ENCODE measurements at places on chromosomes 5 and 9. TPM values are rescaled to one million over a fixed set of nuclear protein-coding genes. Genes with fewer than 3 reads are reported as not detected.
A peak's percentile ranks its signal among the peaks of the same experiment; 100 is the strongest.

GRCh38 chr5:140228364-140228837 lies 53.4 kb downstream of the CYSTM1 start:
- no peak for DNase-seq

Gene SMIM3
- total RNA-seq, result 3.3 TPM

DNA sequence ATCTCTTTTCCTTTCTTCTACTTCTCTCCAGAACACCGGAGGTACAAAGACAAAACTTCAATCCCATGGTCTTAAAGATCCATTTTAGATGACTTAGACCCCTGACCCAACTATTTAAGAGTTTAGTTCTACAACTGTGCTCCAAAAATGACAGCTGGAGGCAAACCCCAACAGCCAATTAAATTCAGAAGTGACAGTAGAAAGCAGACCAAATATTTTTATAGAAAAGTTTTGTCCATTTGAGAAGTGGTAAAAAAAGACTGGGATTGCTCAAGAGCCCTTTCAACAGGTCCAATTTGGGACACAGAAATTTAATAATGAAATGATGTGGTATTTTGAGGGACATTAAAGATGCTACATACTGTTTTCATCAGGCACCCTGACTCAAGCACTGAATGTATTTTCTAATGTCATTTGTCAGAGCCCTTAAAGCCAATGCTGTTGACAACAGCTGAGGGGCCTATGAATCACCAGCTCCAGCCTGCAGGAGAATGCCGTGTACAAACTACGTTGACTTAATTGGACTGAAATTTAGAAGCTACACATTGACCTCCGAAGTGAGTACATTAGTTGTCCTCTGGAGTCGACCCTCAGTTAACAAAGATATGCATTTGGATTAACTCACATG lies 147.5 kb upstream of the PIK3R1 start:
- no peak for DNase-seq

DNA sequence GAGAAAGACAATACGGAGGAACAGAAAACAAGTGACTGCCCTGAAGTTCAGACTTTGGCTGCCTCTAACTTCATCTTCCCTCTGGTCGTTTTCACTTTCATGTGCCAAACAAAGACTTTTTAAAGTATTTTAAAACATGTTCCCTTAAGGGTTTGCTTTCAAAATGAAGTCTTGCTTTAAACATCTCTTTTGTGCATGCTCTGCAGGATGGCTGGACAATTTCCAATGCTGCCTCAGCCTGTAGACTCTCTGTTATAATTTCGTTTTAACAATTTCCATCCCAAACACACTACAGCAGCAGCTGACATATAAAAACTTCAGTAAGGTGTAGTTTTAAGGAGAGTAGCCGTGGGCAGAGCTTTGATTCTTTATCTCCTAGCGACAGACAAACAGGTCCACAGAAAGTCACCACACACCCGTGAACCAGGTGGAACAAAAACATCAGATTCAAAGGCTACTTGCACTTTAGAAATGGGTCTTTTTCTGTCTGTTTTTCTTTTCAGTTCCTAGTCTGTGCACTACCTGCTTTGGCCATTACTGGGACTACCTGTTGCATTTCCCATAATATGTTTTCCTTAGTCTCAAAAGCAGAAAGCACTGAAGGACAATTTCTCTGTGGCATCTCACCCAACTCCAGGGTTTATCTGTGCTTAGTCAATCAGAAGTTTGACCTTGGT lies 308.9 kb downstream of the DTWD2 start:
- DNase-seq, result no peak

Gene CRHBP
- total RNA-seq, result not detected

- DNase-seq, result no peak
Observed at GRCh38 chr5:178606269-178606668, 16.1 kb upstream of the COL23A1 start.

DNA sequence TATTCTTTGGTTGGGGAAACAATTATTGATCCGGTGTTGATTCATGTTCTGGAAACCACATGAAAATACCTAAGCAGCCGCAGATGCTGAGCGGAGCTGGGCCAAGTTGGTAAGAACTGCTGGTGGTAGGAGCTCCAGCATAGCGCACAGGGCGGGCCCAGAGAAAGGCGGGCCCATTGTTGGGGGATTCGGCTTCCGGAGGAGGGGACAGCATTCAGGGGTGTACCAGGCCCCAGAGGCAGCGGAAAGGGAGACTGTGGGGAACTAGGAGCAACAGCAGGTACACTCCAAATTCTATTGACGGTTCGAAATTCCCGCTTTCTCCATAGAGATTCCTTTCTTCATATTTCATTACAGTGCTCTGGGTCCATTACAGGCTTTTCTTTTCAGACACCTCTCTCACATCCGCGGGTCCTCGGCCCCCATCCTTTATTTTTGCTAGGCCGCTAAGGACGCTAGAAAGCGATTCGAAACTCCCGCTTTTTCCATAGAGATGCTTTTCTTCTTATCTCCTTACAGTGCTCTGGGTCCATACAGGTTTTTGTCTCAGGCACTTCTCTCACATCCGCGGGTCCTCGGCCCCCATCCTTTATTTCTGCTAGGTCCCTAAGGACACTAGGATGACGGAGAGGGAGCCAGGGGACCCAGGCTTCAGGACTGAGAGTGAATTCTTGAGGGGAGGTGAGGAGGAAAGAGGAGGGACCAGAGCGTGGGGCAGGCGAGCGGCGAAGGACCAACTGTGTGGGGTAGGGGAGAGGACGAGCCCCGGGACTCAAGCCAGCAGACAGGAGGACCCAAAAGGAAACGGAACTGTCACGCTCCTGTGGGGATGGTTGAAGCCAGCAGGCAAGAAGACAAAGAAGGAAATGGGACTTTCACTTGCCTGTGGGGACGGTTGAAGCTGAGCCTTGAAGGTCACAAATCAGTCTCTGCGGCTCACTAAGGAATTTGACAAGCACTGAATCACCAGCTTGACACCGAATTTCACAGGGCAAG lies at the start of gene CCDC152:
Gene CCDC152, plus strand, starts transcription at position 213 of the 996 bp plus-strand sequence. CDS start 2,304 bp downstream, outside the sequence.
- DNase-seq, result no peak

GRCh38 chr5:16759147-16759773 lies 142.5 kb upstream of the RETREG1 start:
- DNase-seq, result no peak

Gene NRARP
- total RNA-seq, result 18.7 TPM

GRCh38 chr9:33698267-33698666 lies 97.1 kb upstream of the PRSS3 start:
- DNase-seq, result no peak

DNA sequence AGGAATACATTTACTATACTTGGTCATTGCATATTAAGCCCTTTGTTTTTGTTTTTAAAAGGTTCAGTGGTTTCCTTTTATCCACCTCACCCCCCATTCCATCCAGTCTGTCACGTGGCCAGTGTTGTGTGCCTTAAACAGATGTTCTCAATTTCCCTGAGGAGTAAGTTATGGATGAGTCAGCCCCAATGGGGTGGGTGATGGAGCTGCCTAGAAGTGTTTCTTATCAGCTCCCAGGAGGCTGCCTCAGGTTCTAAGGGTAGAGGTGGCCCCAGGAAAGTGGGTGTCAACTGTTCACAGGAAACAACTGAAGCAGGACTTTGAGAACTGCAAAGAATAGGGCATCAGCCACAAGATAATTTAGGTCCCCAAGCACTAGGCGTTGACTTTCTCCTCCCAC lies 41.1 kb downstream of the ACTBL2 start:
- DNase-seq, result peak; percentile 95

- no peak for DNase-seq
Observed at GRCh38 chr9:85142496-85142911, 473.0 kb downstream of the NTRK2 start.

Gene PPIC
- 34.9 TPM for total RNA-seq

GRCh38 chr9:6134661-6135180 lies 80.9 kb upstream of the IL33 start:
- DNase-seq, result no peak

- DNase-seq, result no peak
Observed at GRCh38 chr5:191949-192690, 825 bp downstream of the LRRC14B start.

GRCh38 chr5:74408150-74409043 lies 232.1 kb downstream of the ENC1 start:
- no peak for DNase-seq

Gene EQTN
- total RNA-seq, result not detected

DNA sequence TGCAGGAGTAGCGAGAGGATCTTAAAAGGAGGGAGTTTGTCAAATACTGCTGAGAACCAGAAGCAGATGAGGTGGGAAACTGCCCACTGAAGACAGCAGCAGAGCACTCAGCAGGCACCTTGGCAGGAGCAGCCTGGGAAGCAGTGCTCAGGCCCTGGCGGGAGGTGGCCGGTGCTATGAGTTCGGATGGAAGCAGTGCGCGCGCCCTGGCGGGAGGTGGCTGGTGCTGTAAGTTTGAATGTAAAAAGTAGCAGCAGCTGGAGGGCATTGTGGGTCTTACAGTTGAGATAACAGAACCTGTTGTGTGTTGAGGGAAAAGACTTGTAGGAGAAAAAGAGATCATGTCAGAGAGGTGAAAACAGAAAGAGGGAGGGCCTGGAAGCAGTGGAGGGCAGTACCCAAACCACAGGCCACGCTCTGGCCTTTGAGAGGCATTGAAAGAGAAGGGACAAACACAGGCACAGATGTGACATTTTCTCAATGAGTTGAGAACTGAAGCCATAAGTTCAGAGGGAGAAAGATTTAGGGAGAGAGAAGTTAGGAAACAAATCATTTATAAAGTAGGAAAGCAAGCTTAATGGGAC lies 130.9 kb downstream of the ERCC6L2 start:
- no peak for DNase-seq

DNA sequence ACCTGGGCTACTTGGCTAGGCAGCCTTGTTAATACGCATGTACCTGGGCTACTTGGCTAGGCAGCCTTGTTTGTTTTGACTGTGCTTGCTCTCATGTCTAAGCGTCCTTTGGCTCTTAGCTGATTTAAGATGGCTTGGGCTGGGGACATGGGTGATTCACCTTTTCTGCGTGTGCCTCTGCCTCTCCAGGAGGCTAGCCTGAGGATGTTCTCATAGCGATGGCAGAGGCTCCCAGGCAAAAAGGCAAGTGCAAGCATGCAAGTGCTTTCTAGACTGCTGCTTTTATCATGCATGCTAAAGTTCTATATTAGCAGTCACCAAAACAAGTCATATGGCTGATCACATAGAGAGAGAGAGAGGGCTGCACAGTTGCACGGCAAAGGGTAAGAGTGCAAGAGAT lies 300.5 kb downstream of the IRX1 start:
- no peak for DNase-seq

Gene FGD3
- not detected for total RNA-seq

Gene IL13
- total RNA-seq, result not detected

DNA sequence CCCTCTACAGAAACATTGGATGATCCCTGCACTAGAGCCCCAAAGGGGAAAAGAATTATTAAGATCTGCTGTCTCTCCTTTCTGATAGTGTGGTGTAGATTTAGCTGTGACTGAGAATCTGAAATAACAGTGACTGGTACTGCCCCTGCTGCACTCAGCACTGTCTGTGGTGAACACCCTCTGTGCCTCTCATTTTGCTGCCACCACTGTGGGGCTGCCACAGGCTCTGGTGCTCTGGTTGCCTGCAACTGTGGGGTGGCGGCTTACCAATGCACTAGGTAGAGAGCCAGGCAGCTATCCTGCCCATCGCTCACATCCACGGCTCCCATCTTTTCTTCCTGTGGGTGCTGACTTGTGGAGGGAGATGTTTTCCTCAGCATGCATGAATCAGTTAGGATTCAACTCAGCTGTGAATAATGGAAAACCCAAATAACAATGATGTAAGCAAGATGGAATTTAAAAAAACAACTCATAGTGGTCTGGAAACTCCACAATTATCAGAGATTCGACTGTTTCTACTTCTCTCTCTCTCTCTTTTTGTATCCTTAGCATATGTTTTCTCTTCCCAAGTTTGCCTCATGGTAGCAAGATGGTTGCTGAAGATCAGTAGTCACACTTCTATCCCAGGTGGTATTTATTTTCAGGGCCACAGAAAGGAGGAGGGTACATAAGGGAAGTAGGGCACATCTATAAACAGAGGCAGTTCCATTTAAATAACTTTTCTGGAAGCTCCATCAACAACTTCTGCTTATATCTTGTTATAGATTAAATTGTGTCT lies 99.8 kb upstream of the DAP start:
- no peak for DNase-seq

- DNase-seq, result no peak
Observed at GRCh38 chr9:100058699-100059579, 39.9 kb downstream of the ERP44 start.

GRCh38 chr5:32098291-32098690 lies 75.8 kb downstream of the GOLPH3 start:
- peak; percentile 67 for DNase-seq

- DNase-seq, result no peak
Observed at GRCh38 chr5:171474230-171474813, 54.9 kb downstream of the FGF18 start.

DNA sequence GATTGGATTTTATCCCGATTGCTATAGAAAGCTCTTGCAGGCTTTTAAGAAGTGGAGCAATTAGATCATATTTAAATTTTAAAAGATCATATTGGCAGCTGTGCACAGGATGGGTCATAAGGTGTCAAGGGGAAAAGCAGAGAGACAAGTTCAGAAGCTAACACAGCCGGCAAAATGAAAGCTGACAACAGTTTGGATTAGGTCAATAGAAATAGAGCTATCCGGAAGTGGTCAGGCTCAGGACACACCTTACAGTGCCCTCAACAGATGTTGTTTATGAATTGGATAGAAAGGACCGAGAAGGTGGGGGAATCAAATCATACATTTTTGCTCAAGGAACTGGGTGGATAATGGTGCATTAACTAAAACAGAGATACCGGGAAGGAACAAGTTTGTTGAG lies 46.3 kb upstream of the MARCHF11 start:
- DNase-seq, result no peak

DNA sequence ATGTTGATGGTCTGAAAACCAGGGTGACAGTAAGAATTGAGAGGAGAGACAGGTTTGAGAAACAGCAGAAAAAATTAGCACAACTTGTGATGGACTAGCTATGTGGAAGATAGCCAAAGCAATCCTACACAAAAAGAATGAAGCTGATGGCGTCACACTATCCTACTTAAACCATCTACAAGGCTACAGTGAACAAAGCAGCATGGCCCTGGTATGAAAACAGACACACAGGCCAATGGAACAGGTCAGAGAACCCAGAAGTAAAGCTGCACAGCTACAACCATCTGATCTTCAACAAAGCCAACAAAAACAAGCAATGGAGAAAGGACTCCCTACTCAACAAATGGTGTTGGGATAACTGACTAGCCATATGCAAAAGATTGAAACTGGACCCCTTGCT lies 7.5 kb upstream of the UBE2R2 start:
- peak; percentile 77 for DNase-seq

DNA sequence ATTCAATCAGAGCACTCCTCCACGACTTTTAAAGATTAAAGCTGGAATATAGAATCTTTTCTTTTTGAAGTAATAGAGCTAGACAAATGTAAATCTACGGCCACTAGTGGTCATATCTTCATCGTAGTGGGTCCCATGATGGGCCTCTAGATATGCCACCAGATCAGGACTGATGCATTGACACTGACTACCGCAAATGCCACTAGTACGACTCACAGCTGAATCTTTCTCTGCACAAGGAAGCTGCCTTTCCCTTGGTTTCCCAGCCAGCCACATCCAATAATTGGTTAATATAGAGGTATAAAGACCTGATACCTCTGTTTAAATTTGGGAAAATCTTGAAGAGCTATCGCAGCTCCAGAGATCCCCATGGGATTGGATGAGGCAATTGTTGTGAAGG lies 37.8 kb upstream of the ADRB2 start:
- no peak for DNase-seq

Gene QRFP
- not detected for total RNA-seq

GRCh38 chr5:126139086-126139485 lies 284.1 kb upstream of the GRAMD2B start:
- DNase-seq, result no peak

- peak; percentile 80 for DNase-seq
Observed at GRCh38 chr5:139708877-139709581, 60.9 kb downstream of the CXXC5 start.
